ENCODE measurements at places on chromosomes 13 and 19.

GRCh38 chr13:33543089-33543459 is 257.5 kb upstream of the STARD13 start:
- no peak for DNase-seq

GRCh38 chr19:27767234-27767633 is 1445.7 kb downstream of the UQCRFS1 start:
- no peak for DNase-seq

GRCh38 chr19:57773488-57773887 is 4.0 kb downstream of the ZNF586 start:
- no peak for DNase-seq

DNA sequence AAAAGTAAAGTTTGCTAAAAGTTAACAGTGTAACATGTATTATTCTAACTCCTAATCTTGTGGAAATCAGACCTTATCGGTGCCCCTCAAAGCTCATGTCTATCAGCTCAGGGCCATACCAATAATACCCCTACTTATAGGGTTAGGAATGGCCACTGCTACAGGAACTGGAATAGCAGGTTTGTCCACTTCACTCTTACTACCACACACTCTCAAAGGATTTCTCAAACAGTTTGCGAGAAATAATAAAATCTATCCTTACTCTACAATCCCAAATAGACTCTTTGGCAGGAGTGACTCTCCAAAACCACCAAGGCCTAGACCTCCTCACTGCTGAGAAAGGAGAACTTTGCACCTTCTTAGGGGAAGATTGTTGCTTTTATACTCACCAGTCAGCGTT is 1677.7 kb downstream of the OLFM4 start:
- no peak for DNase-seq

- no peak for DNase-seq
Measured at GRCh38 chr13:90395846-90396245, 951.6 kb upstream of the MIR17HG start.

DNA sequence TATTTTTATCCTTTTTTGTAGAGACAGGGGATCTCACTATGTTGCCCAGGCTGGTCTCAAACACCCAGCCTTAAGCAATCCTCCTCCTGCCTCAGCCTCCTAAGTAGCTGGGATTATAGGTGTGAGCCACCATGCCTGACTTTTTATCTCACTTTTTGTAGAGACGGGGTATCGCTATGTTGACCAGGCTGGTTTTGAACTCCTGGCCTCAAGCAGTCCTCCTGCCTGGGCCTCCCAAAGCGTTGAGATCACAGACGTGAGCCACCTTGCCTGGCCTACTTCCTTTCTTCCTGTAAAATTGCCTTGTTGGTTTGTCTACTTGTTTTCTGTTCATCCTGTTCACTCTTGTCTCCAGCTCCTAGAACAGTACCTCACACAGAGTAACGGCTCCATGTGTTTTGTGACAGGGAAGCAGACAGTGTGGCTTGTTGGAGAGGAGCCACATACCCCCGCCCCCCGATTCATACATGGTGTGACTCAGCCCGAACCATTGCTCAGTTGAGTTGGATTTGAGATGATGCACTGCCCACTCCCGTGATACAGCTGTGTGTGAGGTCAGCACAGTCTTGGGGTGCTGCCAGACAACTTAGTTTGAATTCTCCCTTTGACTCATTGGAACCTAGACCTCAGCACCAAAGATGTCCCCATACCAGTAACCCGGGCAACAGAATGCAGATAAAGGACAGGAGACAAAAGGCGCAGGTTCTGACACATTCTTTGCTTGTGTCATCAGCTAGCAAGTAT is 34.2 kb downstream of the GPR42 start:
- no peak for DNase-seq

DNA sequence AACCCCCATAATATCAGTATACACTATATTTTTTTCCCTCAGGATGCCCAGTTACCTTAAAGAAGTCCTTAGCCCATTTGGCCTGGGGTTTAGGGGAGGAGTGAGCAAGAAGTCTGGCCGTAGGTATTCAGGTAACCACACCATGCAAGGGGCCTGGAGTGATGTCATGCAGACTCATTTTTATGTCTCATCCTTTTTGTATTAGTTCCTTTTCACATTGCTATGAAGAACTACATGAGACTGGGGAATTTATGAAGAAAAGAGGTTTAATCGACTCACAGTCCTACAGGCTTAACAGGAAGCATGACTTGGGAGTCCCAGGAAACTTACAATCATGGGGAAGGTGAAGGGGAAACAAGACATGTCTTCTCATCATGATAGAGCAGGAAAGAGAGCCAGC is 12.2 kb downstream of the TPP2 start:
- DNase-seq: no peak

All from T-helper 17 cell (primary cell).